ENCODE measurements at places on chromosomes 2 and 18.

GRCh38 chr2:195505701-195506100, 151.3 kb upstream of the SLC39A10 start:
- DNase-seq, result no peak

- no peak for DNase-seq
Measured at GRCh38 chr2:24828238-24828996, 35.2 kb downstream of the CENPO start.

DNA sequence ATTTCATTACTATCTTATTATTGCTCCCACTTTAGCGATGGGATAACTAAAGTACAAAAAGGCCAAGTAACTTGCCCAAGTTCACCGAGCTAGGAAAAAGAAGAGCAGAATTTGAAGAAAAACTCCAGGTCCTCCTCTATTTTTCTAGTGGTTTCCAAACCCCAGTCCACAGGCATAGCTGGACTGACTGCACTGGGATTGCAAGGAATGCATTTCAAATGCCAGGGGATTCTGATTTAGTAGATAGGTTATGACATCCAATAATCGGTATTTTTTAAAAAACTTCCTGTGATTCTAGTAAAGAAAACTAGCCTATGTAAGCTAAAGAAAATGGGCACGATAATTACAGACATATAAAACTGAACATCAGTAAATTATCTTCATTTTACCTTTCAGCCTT, 62.7 kb upstream of the GALNT5 start:
- no peak for DNase-seq

GRCh38 chr2:184504252-184504651, 94.1 kb upstream of the ZNF804A start:
- DNase-seq, result no peak

- no peak for DNase-seq
Measured at GRCh38 chr2:120953066-120953756, 217.5 kb downstream of the GLI2 start.

DNA sequence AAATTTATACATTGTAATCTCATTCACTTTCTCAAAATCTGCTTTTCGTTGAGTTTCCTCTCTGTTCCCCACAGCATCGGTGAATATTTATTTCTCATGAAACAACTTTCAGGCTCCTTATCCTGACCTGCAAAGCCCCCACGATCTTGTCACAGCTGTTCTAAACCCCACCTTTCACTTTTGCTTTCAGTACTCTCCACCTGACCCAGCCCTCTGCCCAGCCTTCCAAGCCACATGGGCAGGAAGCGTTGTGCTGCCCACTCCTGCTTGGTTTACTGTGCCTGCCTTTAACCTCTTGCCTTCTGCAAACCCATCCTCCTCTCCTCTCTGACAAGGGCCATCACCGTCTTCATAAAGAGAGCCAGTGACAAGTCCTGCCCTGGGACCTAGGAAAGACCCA, 262.5 kb downstream of the GALR1 start:
- DNase-seq, result no peak

- no peak for DNase-seq
Measured at GRCh38 chr2:69437751-69438154, 518 bp upstream of the NFU1 start.

DNA sequence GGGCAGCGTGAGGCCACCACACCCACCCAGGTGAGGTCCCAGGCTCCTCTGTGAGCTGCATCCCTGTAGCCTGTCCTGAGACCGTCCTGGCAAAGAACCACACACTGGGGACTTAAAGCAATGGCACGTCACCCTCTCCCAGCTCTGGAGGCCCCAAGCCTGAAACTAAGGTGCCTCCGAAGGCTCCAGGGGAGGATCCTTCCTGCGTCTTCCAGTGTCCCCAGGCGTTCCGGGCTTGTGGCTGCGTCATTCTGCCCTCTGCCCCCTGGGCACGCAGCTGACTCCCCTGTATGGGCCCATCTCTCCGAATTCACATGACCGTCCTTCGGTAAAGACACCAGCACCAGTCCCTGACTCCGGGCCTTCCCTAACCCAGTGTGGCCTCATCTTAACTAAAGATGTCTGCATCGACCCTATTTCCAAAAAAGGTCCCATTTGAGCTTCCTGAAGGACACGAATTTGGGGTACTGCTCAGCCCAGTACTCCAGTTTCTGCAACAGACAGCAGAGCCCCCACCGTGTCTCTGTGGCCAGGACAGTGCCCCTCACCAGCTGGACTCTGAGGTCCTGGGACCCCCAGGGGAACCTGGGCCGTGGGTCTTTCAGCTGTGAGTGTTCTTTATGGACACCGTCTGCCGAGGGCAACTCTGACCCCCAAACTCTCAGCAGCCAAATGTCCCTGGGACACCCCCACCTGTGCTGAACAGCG, 75.2 kb upstream of the CTDP1 start:
- no peak for DNase-seq

- DNase-seq, result no peak
Measured at GRCh38 chr2:60536746-60537145, 16.7 kb downstream of the BCL11A start.

GRCh38 chr18:26868968-26869586, 3.6 kb upstream of the AQP4 start:
- DNase-seq, result no peak

DNA sequence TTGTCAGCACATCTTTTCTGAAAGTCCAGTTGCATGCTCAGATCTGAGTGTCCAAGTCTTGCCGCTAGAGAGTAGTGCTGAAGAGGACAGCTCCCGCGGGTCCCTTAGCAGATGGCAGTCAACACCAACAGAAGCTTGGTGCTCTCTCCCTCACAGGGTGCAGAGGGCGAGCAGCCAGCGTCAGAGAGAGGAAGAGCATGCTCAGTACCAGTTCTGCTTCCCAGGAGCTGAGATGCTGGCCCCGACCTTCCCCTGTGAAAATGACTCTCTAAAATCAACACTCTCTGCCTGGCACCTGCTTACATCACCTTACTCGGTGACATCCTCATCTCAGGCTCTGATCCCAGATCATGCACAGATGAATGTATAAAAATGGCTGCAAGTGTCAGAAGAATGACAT, 86.0 kb upstream of the TWIST2 start:
- DNase-seq, result no peak

DNA sequence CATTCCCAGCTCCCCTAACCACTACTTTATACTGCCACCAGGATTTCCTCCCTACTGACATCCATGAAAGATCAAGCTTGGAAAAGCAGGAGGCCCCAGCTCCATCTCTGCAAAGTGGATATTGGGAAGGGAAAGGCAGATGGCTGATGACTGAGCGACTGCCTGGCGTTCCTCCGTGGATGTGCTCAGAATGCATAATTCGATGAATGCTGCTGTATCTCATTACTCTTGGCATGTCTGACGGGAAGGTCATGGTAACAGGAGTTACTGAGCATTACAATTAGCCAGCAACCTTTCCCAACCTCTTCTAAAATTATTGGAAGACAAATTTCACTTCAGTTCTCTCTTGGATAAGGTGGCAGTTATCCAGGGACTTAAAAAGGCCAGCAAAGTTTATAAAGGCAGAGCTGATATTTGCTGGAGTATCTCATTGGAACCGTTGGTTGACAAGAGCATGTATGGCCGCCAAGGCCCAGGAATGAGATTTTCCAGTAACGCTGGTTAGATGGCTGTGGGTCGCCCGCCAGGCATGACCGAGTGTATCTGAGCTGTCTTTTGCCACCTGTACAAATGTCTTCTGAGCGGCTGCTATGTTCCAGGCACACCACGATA, 34.5 kb downstream of the KCNE4 start:
- DNase-seq, result no peak

DNA sequence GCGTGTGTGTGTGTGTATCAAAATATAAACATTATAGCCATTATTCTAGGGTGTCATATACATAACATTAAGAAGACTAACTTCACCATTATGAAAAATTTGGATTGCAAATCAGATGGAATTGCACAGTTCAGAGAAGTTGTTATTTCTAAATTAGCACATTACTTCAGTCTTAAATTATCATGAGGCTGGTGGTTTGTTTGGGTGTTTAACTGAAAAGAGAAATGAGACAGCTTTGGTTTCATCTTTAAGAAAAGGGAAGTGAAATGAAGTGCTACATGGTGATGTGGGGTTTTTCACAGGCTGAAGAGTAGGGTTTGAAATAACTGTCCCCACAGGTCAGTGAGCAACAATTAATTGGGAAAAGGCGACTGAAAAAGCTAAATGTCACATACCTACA, 161.2 kb upstream of the XIRP2 start:
- DNase-seq, result no peak

DNA sequence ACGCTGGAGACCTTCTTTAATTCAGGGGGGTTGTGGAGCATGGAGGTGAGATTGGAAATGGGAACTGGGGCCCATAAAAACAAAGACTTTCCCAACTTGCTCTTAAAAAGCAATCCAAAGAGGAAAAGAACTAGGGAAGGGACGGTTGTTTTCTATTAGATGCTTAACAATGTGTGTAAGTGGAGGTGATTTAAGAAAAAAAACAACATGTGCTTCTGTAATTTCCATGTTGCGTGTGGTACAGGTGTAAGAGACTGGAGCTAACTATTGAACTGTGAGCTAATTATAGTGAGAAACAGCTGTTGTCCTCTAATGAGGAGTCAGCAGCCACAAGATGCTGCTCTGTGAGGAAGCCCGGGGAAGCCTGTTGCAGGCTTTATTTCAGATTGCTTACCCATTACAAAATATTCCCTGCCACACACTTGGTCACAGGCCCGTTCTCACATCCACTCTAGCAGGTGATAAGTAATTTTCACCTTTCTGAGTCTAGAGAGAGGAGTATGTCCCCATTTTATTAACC, 280.6 kb upstream of the PARD3B start:
- DNase-seq, result no peak

All from stimulated activated CD4-positive, alpha-beta T cell treated with anti-CD3 and anti-CD28 coated beads, TNF-alpha, amount 100 ng/mL, for 48 hours (primary cell).